Stimulated activated CD8-positive, alpha-beta memory T cell treated with anti-CD3 and anti-CD28 coated beads, Interleukin-2, amount 100 ng/mL, for 1 hour (primary cell): ENCODE measurements at places on chromosomes 16 and 17.

- DNase-seq, result peak; percentile 58
Measured at GRCh38 chr17:75632863-75633485, at the start of gene SMIM5. Gene SMIM5, plus strand, starts transcription at chr17:75633434. Its CDS starts 6,768 bp downstream, at chr17:75640202.

DNA sequence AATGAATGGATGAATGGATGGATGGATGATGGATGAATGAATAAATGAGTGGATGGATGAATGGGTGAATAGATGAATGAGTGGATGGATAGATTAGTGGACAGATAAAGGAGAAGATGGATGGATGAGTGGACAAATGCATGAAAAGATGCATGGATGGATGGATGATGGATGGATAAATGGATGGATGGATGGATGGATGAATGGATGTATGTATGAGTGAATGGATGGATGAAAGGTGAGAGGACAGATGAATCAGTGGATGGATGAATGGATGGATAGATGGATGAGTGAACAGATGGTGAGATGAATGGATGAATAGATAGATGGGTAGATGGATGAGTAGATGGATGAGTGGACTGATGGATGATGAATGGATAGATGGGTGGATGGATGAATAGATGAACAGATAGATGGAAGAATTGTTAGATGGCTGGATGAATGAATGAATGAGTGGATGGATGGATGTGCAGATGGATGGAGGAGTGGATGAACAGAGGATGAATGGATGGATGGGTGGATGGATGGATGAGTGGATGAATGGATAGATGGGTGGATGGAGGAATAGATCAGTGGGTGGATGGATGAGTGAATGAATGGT lies 13.7 kb upstream of the KCNJ12 start:
- no peak for DNase-seq

- DNase-seq, result no peak
Measured at GRCh38 chr16:84178146-84178765, 8.6 kb downstream of the TAF1C start.

- DNase-seq, result no peak
Measured at GRCh38 chr16:4663777-4664465, 29.4 kb upstream of the NUDT16L1 start.

DNA sequence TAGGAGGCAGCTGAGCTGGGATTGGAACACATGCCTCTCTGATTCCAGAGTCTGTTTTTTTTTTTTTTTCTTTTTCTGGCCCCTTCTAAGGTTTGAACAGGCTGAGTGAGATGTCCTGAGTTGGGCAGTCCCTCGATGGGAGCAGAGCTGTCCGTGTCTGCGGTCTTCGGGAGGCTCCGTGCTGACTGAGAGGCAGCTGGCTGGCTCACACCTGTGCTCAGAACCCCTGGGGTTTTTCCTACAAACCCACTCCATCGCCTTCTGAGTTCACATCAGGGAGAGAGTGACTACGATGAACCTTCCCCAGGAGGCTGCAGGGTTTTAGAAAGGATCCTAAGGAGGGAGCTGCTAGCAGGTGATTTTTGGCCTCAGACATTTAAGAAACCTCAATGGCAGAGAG lies 92.5 kb downstream of the IRF8 start:
- no peak for DNase-seq

DNA sequence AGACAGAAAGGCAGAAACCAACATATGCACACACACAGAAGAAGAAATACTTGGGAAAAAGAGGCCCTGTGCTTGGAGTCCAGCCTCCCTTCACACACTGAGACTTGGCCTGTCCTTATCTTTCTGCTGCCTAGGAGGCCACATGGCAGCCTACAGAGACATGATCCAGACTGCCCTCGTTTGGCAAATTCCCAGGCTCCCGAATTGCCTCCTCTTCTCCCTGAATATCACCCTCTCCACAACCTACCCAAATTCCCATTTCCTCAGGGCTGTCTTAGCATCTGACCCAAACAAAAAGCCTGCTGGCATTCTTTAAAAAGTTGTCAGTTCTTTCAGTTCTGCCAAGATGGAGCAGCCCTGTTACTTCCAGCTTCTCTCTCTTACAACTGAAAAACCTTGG lies 59.8 kb downstream of the DNAH17 start:
- DNase-seq, result no peak

- DNase-seq, result no peak
Measured at GRCh38 chr16:50940275-50940854, 198.5 kb downstream of the CYLD start.

GRCh38 chr16:66510711-66511601 lies 39.0 kb downstream of the TK2 start:
- DNase-seq, result no peak

DNA sequence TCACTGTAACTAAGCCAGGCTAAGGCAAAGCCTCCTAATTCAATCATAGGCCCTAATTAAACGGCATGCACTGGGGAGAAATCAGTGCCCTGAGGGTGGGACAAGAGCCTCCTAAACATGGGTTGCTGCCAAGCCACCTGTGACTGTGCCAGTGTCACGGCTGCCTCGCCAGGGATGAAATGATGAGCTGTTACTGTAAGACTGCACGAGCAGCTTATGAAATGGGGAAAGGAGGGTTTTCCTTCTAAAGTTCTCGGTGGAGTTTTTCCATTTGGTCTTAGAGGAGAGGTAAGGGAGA lies 12.7 kb downstream of the TMEM11 start:
- DNase-seq, result no peak

GRCh38 chr17:17315142-17315821 lies 12.1 kb downstream of the NT5M start:
- no peak for DNase-seq

GRCh38 chr16:4852221-4852872 lies 5.1 kb downstream of the UBN1 start:
- DNase-seq, result no peak

GRCh38 chr17:51402899-51403298 lies 142.6 kb downstream of the UTP18 start:
- no peak for DNase-seq

DNA sequence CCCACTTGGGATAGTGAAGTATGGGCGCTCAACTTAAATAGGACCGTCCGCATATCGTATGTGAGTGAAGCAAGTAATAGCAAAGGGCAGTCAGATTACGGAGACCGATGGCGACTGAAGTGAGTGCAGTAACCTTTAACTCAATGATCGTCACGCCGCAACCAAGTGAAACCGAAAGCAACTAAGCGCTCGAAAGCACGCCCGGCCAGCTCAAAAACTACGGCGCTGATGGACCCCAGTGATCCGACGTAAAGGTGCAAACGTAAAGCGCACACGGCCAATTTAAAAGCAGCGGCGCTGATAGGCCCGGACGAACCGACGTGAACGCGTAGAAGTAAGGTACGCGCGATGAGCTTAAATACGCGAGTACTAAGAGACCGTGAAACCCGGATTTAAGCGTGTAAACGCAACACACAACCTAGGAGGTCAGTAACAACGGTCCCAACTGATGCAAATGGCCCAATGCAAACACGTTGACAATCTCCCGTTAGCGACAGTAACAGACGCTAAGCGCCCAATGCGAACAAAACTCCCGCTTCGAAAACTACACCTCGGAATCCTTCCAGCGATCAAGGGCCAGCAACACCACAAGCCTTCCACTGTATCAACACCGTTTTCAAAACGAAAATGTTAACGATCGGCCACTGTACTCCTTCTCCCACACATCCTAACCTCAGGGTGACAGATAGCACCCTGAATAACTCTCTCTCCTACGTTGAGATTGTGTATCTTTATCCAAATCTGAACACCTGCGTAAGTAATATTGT lies 37.9 kb upstream of the ARL4D start:
- peak; percentile 84 for DNase-seq

GRCh38 chr16:88475037-88475436 lies 22.0 kb downstream of the ZFPM1 start:
- no peak for DNase-seq

DNA sequence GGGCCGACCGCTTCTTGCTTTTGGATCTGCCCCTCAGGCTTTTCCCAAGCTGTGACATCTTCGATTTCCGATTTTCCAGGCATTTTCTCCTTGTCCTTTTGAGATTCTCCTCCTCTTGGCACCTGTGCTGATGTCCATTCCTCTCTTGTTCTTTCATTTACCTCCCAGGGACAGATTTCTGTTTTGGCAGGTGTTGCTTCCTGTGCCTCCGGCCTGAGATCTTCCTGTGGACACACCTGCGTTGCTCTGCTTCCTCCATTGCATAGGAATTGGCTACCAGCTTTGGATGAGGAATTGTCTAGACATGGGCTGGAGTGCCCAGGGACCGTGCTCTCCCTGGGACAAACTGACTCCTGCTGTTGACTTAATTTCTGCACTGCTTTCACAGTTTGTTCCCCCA lies 15.1 kb downstream of the GPR179 start:
- no peak for DNase-seq

GRCh38 chr17:37789771-37790541 lies 45.1 kb upstream of the HNF1B start:
- no peak for DNase-seq

GRCh38 chr17:30230596-30231125 lies 4.8 kb downstream of the SLC6A4 start:
- DNase-seq, result no peak

DNA sequence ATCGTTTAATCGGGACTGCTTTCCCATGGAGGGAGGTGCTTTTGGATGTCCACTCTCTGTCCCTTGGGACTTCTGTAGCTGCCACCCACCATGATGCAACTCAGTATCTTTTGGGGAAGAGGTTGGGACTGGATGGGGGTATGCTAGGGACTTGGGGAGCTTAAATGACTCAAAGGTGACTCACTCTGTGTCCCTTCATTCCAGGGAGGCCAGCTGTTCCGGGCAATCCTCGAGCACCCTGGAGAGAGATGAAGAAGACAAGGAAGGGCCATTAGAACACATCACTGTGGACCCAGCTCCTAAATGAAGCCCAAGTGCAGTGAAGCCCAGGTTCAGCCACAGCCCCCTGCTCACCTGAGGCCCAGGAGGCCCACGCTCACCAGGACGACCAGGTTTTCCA lies 4.6 kb downstream of the COL1A1 start:
- no peak for DNase-seq

- no peak for DNase-seq
Measured at GRCh38 chr17:55641676-55642081, 81.0 kb downstream of the TMEM100 start.

- peak; percentile 11 for DNase-seq
Measured at GRCh38 chr16:4273858-4274311, 1.1 kb upstream of the TFAP4 start.

DNA sequence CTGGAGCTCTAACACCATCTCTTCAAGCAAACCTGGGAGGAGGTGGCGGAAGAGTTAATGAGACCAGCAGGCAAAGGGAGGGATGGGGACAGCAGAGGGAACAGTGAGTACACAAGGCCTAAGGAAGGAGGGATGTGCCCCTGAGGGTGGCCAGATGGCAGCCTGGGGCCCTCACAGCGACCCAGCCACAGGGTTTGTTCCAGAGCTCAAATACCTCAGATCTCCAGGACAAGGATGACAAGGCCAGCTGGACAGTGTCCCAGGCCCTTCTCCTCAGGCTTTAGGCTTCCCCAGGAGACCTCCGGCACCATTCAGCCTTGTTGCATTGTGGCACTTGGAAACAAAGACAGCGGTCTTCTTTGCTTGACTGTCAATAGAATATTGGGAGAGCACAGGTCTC lies 14.9 kb downstream of the CDIP1 start:
- no peak for DNase-seq

- peak; percentile 18 for DNase-seq
Measured at GRCh38 chr17:9021158-9021991, at the start of gene NTN1. Gene NTN1, plus strand, starts transcription at chr17:9021510. Its CDS starts 864 bp downstream, at chr17:9022374.

- DNase-seq, result peak; percentile 44
Measured at GRCh38 chr17:35969558-35970380, 11.5 kb downstream of the CCL16 start.

- DNase-seq, result no peak
Measured at GRCh38 chr17:51445946-51446345, 185.6 kb downstream of the UTP18 start.

GRCh38 chr17:56159826-56160380 lies 6.6 kb downstream of the ANKFN1 start:
- no peak for DNase-seq

GRCh38 chr17:63431939-63432804 lies 13.9 kb downstream of the CYB561 start:
- no peak for DNase-seq

GRCh38 chr17:57508671-57509070 lies 236.4 kb downstream of the CCDC182 start:
- no peak for DNase-seq

DNA sequence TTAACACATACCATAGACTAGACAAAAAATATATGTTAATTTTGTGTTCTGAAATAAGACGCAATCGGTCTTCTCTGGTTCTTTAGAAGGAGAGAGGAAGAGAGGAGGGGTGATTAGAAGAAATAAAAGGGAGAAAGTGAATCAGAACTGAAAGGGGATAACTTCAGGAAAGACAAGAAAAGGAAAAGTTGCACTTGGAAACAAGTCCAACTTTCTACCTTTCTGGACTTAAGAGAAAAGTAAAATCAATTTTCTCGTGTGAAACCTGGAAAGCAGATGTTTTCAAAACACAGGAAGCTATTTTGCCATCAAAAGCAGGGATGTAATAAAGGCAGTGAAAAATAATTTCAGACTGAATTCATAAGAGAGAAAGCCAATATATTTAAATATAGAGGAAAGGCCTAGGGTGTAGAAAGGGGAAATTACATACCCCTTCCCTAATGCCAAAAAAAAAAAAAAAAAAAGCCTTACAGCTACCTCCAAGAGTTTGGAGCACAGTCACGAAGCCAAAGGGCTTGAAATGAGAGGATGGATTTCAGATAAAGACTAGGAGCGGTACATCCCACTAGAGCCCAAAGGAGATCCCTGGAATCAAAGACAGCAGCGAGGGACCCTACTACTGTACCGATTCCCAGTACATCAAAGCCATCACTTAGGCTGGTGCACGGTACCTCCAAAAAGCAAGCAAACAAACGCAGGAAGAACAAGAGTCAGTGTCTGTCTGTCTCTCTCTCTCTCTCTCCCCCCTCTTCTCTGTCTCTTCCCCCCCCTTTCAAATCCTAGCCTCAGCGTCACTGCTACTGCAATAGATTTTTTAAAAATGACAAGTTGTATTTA lies 12.1 kb upstream of the ZFHX3 start:
- DNase-seq, result no peak

DNA sequence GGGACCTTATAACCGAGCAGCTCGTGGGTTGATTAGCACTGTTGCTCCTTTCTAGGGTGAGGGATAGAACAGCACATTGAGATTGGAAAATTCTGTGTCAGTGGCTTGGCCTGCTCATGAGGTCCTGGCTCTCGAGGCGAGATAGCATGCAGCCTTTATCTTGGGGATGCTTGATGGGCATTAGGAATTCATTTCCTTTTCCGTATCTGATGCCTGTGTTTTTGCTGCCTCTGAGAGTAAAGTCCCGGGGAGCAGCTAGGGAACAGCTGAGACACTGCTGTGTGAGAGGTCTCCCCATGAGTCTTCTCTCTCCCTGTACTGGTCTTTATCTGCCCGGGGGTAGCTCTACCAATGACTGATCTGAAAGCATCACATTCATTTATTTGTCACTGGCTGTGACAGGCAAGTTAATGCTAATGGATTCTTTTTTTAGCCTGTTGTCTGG lies 14.5 kb downstream of the MSI2 start:
- no peak for DNase-seq

DNA sequence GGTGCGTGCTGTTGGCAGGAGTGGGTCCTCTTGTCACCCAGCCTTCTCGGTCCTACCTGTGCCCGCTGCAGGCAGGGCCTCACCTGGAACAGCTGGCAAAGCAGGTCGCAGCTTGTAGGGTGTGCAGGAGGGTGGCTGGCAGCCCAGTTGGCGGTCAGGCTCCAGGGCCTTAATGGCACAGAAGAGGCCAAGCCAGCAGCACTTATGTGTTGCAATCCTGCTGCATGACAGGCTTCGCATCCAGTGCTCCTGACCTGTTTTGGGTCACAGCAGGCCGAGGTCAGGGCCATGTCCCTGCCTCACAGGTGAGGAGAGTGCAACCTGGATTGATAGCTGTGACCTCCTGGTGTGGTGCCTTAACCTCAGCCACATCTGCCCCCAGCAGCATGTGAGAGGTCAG lies 31.9 kb downstream of the ZC3H18 start:
- no peak for DNase-seq
